ENCODE measurements at places on chromosomes 2 and 18.

- no peak for DNase-seq
Observed at GRCh38 chr2:241248289-241248688, 59.8 kb downstream of the ANO7 start.

DNA sequence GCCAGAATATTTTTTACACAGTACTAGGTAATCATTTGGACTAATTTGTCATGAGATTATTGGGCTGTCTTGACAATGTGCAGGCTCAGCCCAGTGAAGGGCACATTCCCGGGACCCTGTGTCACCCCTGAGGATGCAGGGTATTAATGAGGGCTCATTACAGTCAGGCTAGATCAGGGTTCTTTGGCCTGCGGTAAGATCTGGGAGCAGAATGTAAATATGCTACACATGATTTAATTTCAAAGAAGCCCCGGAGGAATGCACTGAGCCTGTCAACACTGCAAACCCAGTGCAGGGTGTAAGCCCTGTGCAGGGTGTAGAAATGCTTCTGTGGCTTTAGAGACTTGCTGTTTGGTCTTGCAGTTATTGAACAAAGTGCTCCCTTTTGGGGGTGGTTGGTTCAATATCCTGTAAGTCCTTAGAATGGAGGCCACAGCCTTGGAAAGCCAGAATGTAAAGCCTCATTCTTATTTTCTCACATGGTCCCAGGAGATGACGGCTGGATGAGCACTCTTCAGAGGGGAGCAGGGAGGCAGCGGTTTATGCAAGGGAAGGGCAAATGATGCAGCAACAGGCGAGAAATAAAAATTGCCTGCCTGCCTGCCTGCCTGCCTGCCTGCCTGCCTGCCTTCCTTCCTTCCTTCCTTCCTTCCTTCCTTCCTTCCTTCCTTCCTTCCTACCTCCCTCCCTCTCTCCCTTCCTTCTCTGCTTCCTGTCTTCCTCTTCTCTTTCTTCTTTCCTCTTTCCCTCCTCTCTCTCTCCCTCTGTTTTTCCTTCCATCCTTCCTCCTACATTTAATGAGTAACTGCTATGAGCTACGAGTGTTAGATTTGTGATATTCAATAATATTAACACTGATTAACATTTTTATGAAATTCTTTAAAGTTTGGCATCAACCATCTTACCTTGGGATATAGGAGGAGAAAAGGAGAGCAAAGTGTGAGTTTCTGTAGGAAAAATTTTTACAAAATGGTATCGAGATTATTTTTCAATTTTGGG, 148.8 kb downstream of the VAPA start:
- DNase-seq, result no peak

DNA sequence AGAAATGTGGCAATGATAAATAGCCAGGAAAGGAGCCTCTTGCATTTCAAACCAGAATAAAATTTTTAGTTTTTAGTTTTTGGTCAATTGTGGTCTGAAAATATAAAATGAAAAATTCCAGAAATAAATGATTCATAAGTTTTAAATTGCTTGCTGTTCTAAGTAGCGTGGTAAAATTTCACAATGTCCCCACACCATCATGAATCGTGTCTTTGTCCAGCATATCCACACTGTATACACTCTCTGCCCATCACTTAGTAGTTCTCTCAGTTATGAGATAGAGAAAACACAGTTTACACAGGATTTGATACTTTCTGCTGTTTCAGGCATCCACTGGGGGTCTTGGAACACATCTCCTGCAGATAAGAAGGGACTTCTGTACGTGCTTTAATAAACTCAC, 783.9 kb downstream of the TSN start:
- no peak for DNase-seq

DNA sequence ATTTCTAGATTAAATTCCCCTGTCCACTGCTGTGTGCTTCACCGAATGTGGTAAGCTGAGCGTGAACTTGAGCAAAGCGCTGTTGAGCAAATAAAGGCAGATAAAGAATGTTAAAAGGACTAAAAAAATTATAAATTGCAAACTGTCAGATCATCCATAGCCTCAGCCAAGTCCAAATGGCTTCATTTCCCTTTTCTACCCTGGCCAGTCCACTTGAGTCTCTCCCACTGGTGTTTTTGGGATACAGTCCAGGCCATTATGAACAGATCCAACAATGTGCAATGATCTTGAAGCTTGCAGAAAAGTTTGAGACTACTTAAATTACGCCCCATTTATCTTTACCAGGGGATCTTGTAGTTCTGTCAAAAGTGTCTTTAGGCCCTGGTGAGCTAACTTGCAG, 254.6 kb upstream of the PIK3C3 start:
- no peak for DNase-seq

DNA sequence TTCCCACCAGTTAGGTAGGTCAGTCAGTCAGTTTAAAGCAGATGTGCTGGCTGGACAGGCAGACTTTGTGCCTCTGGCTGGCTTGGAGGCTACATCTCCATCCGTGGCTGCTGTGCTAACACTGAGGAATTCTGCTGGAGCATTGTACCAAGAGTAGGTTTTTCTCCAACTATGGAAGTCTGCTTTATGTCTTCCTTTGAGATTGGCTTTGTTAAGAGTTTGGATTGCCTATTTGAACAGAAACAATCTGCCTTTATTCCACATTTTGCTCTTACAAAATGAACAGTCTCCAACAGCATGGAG, 46.7 kb downstream of the WDR75 start:
- DNase-seq, result no peak
